Fibroblast of skin of right quadriceps (primary cell): ENCODE measurements at places on chromosomes 3 and 15.

GRCh38 chr3:149044339-149045083 is 41.8 kb downstream of the HLTF start:
- no peak for DNase-seq

DNA sequence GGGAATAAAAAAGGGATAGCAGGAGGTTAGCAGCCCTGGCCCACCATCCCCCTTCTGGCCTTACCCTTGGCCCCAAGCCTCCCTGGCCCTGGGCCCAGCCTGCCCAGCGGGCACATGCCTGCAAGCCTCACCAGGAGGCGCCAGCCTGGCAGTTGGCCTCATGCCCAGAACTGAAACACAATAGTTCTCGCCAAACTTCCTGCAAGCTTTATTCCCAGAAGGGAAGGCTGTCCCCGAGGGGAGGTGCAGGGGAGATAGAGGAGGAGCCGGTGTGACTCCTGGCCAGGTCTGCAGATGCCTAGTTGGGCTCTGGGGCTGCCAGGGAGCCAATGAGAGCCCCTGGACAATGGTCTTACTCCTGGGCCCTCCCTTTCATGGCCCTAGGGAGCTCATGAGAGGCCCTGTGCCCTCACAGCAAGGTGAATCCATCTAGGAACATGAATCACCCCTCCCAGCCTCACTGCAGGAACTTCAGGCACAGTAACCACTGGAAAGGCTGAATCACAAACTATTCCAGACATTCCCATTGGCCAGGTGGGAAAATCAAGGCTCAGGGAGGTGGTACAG is 4.0 kb downstream of the CCDC33 start:
- peak; percentile 79 for DNase-seq

DNA sequence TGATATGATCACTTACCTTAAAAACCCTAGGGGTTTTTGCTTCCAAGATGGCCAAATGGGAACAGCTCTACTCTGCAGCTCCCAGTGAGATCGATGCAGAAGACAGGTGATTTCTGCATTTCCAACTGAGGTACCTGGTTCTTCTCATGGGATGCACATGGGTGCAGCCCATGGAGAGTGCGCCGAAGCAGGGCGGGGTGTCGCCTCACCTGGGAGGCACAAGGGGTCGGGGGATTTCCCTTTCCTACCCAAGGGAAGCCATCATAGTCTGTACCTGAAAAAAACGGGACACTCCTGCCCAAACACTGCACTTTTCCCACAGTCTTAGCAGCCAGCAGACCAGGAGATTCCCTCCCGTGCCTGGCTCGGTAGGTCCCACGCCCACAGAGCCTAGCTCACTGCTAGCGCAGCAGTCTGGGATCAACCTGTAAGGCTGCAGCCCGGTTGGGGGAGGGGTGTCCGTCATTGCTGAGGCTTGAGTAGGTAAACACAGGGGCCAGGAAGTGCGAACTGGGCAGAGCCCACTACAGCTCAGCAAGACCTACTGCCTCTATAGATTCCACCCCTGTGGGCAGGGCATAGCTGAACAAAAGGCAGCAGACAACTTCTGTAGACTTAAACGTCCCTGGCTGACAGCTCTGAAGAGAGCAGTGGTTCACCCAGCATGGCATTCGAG is 78.6 kb downstream of the CTNNB1 start:
- DNase-seq, result no peak

DNA sequence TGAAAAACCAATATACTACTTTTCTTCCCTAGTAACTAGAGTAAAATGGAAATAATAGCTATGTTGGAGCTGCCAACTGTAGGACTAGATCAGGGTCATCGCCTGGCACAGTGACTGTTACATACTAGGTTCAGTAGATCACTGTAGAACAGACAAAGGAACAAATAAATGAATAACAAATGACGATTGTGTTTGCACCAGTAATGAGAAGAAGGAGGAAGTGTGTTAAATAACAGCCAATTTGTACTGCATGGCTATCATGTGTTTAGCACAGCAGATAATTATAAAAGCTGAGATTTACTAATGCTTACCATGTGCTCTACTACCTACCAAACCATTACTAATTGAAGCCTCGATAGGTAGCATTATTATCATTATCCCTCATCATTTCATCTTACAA is 85.3 kb upstream of the FXR1 start:
- DNase-seq, result no peak

GRCh38 chr15:98001663-98002194 is 41.2 kb downstream of the ARRDC4 start:
- DNase-seq, result no peak

GRCh38 chr3:123137001-123137400 is 64.7 kb upstream of the SEC22A start:
- no peak for DNase-seq

DNA sequence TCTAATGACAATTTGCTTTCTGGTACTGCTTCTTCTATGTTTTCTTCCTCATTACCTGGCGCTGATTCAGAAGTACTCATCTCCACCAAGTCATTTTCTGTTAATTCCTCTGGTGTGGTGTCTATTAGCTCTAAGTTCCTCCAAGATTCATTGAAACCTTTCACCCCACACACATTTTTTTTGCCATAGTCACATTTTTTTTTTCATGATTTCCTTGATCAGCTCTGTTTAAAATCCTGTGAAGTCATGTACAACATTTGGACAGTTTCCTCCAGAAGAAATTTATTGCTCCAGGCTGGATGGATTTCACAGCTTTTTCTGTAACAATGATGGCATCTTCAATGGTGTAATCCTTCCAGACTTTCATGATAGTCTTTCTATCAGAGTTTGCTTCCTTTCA is 243.2 kb upstream of the VEPH1 start:
- peak; percentile 89 for DNase-seq

DNA sequence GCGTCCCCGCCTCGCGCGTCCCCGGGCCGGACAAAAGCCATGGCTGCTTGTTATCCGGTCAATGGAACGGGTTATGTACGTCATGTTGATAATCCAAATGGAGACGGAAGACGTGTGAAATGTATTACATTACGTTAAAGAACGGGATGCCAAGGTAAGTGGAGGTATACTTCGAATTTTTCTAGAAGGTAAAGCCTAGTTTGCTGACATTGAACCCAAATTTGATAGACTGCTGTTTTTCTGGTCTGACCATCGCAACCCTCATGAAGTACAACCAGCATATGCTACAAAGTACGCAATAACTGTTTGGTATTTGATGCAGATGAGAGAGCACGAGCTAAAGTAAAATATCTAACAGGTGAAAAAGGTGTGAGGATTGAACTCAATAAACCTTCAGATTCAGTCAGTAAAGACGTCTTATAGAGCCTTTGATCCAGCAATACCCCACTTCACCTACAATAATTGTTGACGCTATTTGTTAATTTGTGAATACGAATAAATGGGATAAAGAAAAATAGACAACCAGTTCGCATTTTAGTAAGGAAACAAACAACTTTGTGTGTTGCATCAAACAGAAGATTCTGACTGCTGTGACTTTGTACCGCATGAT is 19.8 kb downstream of the WDR73 start:
- DNase-seq, result no peak

GRCh38 chr15:28044121-28044672 is 54.9 kb downstream of the OCA2 start:
- no peak for DNase-seq

DNA sequence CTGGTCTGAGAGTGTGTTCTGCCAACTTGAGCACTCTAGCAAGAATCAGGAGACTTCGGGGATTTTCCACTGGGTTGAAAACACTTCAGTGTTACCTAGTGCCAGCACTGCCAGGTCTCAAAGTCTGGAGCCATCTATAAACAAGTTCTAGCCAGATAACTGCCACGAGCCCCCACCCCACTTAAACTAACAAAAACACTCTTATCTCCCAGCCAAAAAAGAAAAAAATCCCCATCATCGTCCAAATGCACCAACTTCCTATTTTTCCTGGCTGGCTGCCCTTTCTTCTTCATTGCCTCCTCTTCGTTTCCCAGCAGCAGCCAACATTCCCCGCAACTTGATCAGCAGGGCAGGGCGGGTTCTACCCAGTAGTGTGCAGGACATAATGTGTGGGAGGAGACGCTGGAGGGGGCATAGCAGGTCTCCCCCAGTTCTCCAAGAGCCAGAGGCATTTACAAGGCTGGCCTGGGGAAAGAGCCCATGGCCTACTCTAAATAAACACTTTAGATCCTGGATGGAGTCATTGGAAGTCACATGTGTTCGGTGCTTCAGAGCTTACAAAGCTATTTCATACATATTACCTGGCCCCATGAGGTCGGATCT is 29.5 kb downstream of the C2CD4B start:
- DNase-seq, result peak; percentile 24

DNA sequence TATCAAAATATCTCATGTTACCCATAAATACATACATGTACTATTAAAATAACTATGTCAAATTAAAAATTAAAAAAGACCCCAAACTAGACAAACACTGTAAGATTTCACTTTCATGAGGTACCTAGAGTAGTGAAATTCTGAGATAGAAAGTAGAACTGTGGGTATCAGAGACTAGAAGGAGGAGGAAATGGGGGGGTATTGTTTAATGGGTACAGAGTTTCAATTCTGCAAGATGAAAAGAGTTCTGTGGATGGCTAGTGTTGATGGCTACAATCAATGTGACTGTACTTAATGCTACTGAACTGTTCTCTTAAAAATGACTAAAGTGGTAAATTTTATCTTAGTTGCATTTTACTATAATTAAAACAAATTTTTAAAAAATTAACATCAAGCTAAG is 36.6 kb downstream of the RFX7 start:
- DNase-seq, result no peak

DNA sequence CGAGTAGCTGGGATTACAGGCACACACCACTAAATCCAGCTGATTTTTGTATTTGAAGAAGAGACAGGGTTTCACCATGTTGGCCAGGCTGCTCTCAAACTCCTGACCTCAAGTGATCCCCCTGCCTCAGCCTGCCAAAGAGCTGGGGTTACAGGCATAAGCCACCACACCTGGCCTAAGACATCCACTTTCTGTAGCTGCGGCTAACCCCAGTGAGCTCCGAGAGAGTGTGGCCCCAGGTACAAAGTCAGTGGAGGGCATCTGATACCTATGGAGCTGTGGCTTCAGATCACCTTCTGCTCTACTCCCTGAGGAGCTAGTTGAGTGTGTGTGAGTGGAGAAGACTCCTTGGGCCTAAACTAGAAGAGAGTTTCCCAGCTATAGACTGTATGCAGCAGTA is 189.3 kb upstream of the TSC22D2 start:
- no peak for DNase-seq

DNA sequence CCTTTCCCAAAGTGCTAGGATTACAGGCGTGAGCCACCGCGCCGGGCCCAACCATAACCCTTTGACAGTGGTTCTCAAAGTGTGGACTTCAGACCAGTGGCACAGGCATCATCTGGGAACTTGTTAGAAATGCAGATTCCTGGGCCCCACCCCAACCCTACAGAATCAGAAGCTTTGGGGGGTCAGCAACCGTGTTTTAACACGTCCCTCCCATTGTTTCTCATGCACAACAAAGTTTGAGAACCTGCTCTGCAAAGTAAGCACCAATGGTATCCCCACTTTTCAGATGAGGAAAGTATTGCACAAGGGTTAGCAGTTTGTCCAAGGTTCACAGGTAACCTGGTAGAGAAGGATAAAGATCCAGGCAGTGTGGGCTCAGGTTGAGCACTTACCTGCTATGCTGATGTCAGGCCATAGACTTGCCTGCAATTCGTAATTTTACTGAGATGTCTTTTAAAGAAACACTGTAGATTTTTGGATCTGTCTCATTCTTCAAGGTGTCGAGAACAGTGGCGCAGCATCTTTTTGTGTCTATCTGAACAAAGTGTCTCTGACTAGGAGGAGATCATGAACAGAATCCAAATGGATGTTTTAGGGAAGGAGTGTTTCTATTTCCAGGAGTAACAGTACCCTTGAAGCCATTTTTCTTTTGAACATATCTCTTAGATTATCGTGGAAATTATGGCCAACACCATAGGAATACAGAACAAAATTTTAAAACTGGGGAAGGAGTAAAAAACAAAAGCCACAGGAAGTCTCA is 2.5 kb downstream of the GXYLT2 start:
- DNase-seq, result peak; percentile 8

- DNase-seq, result no peak
Measured at GRCh38 chr15:26148156-26148860, 285.2 kb upstream of the ATP10A start.

- DNase-seq, result peak; percentile 67
Measured at GRCh38 chr15:85402195-85402881, 21.9 kb downstream of the AKAP13 start.

DNA sequence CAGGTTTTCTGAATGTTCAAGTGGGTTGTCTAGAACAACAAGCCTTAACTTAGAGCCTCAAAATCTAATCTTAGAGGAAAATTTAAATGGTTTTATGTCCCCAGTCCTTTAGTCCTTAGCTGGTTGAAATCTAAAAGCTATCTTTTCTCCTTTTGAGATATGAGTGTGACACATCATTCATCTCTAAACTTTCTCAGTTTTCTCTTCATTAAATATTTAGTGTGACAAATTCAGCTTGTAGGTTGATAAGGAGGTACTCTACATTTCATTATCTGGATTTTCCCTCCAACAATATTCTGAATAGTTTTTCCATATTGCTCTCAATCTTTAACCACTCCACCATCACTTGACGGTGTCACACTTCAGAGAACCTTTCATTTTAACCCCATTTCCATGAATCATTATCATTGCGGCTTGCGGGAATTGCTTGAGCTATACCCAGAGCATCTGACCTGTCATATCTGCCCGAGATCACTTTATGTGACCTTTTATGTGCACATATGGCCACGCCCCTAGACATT is 16.1 kb upstream of the ATP8B4 start:
- DNase-seq, result no peak

GRCh38 chr3:45105855-45106671 is 40.1 kb downstream of the CDCP1 start:
- DNase-seq, result peak; percentile 85

DNA sequence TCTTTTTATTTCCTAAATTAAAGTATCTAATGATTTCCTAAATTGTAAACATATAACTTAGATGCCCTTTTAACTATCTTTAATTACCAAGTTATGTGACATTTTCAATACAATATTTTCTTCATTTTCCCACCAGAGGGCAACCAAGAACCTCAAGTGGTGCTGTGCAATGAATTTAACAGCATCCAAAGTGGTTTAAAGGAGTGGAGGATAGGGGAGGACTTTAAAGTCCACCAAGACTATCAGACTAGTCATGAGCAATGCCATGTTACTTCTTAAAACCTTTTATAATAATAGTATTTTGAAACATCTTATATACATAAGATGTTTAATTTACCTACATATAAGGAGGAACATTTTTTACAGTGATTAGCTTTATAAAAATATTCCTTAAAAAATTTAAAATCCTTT is 74.4 kb downstream of the DLG1 start:
- peak; percentile 62 for DNase-seq

DNA sequence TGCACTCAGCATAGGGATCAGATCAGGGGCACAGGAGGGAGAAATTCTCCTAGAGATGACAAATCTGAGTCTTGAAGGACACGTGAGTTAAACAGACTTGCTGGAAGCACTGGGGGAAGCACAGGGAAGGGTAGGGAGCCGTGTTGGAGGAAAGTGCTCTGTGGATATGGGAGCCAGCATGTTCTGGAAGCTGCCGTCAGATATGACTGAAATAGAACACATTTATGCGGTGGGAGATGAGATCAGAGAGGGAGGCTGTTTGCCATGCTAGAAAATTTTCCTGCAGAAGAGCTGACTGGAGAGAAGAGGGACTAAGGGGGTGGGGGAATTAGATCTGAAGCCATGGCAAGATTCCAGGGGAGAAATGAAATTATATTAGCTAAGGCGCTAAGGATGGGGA is 1.8 kb downstream of the TAMM41 start:
- no peak for DNase-seq
